NCI-H1105 (cell line): ENCODE measurements at places on chromosomes 2 and 18.

- DNase-seq, result no peak
Observed at GRCh38 chr18:43341014-43341413, 63.7 kb upstream of the SYT4 start.

GRCh38 chr2:200127848-200128247 is 172.5 kb downstream of the MAIP1 start:
- no peak for DNase-seq

DNA sequence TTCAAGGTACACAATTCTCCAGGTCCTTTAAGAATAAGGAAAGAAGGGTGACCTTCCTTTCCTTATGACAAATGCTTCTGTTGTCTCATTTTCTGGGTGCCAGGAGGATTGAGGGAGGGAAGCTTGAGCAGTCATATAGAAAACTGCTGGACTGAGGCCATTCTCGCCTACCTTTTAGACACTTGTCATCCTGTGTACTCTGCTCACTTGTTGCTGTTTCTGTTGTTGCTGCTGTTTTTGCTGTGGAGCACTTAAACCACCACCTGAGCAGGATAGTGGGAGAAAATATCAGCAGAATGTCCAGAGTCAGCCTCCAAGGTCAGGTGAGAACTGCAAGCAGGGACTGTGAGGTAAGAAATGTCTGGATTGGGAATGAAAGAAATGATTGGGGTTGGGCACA is 2.8 kb downstream of the DNAJC5G start:
- no peak for DNase-seq

DNA sequence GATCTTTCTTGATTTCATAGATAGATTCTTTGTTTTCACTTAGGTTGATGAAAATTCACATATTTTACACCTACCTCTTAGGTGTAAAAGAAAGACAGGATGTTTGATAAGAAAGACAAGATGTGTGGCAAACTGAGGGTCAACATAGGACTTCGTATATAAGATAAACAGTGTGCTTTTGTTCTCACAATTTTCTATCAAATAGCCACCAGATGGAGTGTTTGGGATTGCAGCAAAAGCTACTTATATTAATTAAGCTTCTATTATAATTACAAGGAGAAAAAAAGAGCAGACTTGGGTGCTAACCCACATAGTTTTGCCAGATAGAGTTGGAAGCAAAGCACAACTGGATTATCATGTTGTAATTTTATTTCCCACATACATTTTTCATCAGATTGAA is 232.9 kb downstream of the CDH7 start:
- DNase-seq, result no peak

DNA sequence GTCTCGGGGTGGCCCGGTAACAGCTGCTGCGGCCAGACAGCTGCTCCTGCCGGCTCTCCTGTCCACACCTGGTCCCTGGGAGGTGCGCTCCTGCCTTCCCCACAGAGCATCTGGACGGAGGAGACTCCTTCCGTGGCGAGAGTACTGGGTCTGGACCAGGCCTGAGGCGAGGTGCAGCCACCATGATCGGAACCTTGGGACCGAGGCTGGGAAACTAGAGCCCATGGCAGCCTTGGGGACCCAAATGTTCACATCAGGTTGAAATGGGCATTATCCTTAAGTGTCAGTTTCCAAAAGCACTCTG is 628 bp downstream of the GIGYF2 start:
- no peak for DNase-seq

DNA sequence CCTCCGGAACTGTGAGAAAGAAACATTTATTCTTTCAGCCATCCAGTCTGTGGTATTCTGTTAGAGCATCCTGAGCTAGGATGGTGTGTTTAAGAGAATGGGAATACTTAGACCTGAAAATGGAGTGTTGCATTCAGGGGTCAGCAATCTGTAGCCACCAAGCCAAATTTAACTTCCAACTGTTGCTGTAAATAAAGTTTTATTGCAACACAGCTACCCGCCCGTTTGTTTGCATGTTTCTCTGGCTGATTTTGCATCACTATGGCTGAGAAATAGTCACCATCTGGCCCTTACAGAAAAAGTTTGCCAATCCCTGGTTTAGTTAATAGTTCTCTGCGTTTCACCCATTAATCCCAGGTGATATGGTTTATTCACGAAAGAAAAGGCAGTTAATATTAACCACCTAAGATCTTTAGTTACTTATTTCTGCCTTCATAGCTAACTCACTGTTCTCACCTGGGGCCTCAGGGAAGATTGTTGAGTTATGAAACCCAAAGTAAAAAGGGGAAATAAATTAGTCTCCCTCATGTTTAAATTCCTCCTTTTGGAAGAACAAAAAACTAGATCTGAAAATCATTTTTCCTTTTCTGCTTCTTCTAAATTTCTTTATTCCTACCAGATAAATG is 9.5 kb upstream of the CYS1 start:
- DNase-seq, result no peak

DNA sequence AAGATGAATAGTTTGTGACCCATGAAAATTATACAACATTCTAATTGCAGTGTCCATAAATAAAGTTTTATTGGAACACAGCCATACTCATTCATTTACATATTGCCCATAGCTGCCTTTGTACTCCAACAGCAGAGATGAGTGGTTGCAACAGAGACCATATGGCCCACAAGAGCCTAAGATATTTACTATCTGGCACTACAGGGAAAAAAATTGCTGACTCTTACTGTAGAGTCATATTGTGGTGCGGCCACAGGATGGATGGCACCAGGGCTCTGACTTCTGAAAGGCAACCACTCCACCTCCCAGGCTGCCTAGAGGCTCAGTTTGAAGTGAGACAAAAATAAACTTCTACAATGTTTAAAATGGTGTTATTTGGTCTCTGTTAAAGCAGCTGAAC is 404.0 kb upstream of the ATP5MC3 start:
- DNase-seq, result no peak

DNA sequence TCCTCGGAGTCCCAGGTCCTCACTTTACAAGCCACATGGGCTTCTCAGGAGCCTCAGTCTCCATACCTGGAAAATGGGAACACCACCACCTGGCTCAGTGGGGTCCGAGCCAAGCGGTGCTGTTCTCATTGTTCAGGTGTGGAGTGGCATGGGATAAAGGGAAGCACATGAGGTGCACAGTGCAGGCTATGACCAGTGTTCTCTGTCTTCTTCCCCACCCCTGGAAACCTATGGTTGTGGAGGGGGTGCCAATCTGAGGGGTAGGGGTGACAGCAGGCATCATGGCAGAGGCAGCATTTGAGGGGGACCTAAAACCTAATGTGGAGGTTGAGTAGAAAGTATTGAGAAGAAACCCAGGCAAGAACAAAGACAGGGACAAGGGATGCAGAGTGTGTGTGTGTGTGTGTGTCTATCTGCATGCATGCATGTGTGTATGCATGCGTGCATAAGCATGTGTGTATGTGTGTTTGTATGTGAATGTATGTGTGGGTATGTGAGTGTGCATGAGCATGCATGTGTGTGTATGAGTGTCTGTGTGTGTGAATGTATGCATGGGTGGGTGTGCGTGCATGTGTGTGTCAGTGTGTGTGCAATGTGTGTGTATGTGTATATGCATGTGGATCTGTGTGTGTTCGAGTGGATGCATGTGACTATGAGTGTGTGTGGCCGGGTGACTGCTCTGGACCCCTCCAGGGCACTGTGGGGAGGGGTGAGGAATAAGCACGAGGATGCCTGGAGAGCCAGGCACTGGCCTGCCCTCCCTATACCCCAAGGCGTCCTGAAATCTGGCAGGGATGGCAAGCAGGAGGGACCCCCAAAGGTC is 4.0 kb downstream of the KIF1A start:
- no peak for DNase-seq

- DNase-seq, result no peak
Observed at GRCh38 chr18:74146756-74147155, 878 bp downstream of the FBXO15 start.

GRCh38 chr2:65991381-65992197 is 443.3 kb upstream of the MEIS1 start:
- DNase-seq, result peak; percentile 66

GRCh38 chr2:135657806-135658582 is 83.7 kb upstream of the UBXN4 start:
- DNase-seq, result no peak

GRCh38 chr2:207045531-207045930 is 106.2 kb downstream of the CPO start:
- no peak for DNase-seq

DNA sequence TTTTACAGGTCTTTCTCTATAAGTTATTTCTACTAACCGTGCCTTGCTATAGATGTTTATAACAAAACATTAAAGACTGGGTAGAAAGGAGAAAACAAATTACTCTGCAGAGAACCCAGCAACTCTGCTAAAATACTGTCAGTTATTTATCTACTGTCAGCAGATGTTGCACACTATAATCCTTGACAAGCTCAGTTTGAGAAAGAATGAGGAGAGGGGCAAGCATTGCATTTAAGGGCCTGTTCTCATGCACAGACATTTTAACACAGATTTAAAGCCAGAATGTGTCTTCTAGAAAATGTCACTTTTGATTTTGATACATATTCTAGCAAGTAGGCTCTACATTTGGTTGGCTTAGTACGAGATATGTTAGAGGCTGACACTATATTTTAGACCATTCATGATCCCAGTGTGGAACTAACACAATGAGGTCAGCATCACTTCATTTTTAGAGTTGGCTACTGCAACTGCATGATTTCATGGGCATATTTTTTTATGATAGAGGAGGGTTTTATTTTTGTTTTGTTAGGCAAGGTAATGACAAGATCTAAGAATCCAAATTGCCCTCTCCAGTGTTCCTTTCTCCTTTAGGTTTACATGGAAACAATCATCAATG is 516.4 kb downstream of the ZEB2 start:
- no peak for DNase-seq

GRCh38 chr18:77784759-77785379 is 535.2 kb downstream of the GALR1 start:
- DNase-seq, result peak; percentile 68

DNA sequence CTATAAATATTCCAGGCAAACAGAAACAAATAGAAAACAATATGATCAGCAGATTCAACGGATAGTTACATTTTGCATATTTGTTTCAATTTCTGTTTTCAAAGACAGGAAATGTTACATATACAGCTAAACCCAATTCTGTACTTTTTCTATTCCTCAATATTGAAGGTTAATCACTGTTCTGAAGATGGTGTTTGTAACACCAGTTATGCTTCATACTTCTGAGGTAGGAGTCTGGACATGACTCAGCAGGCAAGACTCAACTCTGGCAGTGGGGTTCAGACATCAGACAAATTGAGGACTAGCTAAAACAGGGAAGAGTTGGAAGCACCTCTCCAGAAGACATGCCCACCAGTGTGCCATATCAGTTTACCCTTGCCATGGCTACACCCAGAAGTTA is 16.6 kb downstream of the SERPINB13 start:
- no peak for DNase-seq
